ENCODE measurements at places on chromosomes 12 and 14.

DNA sequence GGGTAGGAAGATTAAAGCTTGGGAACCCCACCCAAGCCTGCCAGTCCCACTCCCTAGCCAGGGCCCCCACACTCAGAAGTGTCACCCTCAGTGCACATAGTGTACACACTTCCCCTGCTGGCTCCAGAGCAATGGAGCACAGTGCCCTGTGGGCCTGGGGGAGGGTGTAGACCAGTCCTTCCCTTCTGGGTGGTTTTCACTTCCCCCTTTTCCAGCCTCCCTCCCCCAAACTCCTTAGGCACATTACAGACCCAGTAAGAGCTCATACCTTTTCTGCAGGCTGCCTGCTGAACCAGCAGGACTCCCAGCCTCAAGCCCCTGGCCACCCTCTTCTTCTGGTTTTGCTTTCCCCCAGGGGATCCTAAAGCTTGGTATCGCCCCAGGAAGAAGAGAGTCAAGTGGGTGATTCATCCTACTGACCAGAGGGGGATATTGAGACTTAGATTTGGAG lies at the start of gene ZNF385A:
Gene ZNF385A (minus strand): TSS at position 143 of the 451 bp plus-strand sequence. CDS start 219 bp downstream, outside the sequence.
- DNase-seq = no peak

DNA sequence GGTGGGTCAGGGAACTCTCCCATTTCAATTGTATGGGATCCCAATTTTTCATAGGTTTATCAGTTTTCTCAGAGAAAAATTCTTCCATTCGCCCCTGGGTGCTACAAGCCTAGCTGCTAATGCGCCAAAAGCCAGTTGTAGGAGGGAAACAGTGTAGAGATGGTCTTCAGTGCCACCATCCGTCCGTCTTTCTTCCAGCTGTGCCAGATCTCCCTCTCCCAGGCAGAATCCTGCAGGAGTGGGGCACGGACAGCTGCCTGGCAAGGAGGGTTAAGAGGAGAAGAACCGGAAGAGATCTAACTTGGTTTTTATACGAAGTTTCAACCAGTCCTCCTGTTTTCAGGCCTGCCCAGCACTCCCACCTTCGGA lies 38.9 kb upstream of the FUT8 start:
- no peak for DNase-seq

DNA sequence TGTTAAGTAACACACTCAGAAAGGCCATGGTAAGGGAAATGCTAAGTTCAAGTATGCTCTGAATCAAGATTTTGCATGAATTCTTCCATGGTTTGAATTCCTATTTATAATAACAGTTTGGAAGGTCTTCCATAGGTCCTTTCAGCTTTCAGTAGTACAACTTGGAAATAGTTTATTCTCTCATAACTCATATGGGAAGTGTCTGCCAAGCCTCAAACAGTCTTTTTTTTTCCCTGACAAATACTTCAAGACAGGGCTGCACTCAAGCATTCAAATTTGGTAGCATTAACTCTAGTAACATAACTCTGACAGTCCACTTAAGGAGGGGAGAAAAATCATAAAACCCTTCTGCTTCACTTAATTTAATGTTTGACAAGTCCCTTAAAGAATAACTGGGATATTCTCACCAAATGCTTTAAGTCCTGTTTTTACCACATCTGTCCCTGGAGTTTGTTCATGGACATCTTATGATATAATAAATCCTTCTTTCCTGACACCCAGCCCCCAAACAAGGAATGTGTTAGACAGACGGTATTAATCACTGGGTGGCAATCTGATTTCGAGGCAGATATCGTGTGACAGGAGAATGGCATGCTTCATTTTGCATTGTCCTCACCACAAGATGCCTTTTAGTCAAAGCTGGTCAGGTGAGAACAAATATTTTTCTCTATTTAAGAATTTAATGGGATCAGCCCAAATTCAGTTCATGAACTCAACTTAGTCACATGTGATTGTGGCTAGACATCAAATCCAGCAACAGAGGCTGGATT lies 165.7 kb downstream of the BMP4 start:
- DNase-seq = no peak

DNA sequence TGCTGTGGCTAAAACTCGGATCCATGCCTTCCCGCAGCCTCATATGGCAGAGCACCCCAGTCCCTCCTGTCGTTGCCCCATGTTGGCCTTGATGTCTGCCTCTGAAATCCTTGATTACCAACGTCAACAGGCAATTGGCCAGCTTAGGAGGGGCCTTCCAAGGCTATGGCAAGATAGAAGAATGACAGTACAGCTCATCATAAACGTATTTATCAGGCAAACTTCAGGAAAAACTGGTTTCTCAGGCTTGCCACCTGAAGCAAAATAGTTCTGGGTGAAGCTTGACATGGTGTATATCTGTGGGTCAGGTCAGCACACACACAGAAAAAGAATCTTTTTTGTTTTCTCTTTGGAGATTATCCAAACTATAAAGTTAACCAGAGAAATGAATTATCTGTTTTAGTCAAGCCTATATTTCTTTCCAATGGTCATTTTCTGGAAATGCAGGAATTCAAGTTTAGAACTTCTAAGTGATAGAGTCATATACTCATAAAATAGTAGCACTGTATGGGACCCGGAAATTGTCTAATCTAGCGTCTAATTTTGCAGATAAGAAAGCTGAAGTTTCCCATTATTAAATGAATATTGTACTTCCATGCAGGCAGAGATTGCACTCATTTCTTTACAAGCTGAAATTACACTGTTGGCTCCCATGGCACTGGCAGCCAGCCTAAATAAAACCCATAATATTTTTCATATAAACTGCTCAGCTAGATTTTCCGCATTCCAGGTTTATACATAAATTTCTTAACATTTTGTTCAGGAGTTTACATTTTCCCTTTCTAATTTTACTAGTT lies 24.4 kb upstream of the DUSP16 start:
- no peak for DNase-seq

Data from T47D (cell line).